Kidney glomerular epithelial cell (primary cell): ENCODE measurements at places on chromosomes 6 and 20.

- no peak for DNase-seq
Measured at GRCh38 chr20:42963796-42964195, 225.9 kb downstream of the PTPRT start.

DNA sequence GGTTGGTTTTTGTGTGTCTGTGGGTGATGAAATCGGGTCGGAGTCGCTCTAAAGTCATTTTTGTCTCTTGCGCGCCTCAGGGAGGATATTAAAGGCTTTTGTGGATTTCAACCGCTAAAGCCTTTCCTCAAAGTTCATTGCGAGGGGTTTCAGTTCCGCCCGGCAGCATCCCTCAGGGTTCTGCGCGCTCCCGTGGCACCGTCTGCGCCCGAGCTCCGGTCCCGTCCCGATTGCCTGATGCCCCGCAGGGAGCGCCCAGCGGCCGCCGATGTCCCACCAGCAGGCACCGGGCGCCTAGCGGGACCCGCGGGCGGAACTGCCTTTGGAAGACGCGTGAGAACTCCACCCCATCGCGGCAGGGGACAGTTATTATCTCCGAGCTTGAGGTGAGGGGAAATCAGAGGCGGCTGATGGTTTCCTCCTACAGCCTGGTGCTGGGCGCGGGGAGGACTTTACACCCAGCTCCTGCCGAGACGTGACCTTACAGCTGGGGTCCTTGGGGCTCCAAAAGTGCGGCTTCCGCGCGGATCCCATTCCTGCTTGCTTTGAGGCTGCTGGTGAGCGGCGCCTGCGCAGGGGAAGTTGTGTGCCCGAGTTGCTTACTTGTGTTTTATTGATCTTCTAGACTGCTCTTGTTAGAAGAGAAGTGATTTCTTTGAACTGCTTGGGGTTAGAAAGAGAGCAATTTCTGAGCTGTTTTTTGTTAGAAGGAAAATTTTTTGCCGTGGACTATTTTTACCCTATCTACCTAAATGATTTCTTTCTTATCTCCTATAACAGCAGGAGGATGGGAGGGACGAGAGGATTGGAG, 27.1 kb downstream of the ULBP1 start:
- peak; percentile 2 for DNase-seq

DNA sequence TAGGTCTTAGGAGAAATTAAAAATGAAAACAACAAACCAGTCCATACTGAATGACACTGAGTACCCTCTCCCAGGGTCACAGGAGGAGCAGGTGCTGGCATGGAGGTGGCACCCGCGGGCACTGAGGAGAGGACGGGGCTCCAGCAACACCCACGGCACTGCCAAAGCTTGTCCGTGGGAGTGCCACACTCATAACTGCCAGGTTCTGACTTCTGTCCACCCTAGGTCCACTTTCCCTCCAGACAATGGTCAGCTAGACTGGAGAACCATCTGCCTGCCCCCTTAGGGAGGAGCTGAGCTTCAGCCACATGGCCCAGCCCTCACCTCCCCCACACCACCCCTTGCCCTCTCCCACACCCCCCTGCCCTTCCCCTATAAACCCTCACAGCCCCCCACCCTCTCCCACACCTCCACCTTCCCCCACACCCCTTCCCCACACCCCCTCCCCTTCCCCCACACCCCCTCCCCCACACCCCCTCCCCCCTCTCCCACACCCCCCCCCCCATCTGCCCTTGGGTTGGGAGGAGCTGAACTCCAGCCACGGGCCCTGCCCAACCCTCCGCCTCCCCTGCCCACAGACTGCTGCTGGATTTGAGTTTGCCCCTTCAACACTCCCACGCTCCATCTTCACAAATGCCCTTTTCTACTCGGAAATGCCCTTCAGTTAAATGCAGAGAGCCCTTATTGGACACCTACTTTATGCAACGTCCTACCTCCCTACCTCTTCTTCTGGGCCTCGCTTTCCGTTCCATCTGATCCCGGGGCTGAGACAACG, 129.6 kb downstream of the TAF4 start:
- DNase-seq = no peak

DNA sequence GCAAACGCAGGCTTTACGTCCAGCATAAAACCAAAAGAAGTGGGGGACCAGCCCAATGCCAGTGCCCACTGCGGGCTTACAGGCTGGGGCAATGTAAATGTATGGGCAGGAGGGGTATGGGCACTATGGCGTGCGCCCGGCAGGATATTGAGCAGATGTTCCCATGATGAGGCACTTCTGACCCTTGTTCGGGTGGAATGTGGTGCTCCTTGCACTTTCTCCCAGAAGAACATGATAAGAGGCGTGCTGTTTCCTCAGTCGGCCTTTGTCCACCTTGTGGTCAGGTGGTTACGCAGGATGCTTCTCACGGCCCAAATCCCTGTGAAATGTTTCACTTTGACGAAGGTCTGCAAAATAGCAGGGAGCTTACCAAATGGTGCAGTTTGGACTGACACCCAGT, 4.8 kb upstream of the GPR31 start:
- no peak for DNase-seq

- DNase-seq = no peak
Measured at GRCh38 chr20:30288346-30288745, 969.1 kb upstream of the DEFB115 start.

GRCh38 chr6:87139236-87139635, 16.1 kb upstream of the ZNF292 start:
- DNase-seq = peak; percentile 57

GRCh38 chr20:41655962-41656618, 37.9 kb upstream of the CHD6 start:
- no peak for DNase-seq

- DNase-seq = no peak
Measured at GRCh38 chr6:132814716-132815570, 574 bp downstream of the RPS12 start.

- no peak for DNase-seq
Measured at GRCh38 chr6:74439123-74439811, 743.3 kb downstream of the CD109 start.

DNA sequence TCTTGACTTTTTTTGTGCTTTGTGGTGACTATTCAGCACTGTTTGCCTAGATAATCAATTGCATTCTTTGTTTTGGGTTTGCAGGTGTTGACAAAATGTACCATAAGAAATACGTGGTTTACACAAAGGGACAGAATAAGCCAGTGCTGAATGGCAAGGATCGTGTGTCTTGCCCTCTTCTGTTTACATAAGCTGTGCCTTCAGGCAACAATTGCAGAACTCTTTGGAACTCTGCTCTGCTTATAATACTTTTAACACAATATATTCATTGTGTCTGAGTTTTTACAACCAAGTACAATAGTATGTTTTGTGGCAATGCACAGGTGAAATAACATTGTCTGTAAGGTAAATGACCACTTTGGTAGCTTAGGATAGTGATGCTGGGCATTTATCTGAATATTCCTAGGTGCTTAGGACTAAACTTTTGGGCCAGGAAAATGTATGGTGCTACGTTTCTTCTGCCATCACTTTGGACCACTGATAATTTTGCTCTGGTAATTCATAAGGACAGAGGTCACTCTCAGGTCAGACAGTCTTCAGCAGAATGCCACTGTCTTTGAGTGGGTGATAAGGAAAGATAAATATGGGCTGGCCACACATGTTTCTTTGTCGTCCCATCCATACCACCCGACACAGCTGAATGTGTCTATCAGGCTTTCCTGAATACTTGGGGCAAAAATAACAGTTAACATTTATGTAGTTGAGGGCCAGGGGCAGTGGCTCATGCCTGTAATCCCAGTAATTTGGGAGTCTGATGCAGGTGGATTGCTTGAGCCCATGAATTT, 344.6 kb upstream of the IMPG1 start:
- no peak for DNase-seq

DNA sequence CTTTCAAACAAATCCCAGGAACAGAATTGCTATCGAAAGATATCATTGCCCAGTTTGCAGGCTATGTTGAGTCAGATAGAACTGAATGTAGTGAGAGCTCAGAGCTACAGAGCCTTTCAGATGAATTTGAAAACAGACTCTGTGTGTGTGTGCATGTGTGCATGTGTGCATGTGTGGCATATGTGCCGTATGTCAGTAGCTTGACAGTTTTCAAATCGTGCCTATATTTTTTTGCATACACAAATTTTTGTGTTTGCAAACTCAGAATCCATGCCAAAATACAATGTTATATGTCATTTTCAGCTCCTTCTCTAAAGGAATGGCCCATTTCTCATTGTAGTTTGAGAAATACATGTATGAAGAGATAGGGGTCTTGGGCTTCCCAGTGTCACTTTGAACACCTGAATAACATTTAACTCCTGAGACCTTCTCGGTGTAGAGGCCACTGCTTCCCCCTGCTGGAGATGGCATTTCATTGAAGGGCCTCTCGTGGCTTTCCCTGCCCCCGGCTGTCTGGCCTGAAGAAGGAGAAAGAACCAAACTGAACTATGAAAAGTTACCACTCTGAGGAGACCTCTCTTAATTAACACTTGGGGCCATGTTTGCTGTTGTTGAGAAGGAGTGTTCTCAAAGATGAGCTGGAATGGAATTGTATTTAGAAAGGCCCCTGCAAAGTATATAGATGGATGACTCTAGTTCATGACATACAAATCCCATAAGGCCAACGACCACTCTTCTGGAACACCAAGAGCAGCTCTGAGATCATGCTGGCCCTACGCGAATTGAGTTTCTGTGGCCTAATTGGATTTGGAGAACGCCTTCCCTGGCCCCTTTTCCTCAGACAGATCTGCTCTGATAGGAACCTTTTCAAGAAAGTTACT, 58.7 kb downstream of the VAPB start:
- peak; percentile 47 for DNase-seq

DNA sequence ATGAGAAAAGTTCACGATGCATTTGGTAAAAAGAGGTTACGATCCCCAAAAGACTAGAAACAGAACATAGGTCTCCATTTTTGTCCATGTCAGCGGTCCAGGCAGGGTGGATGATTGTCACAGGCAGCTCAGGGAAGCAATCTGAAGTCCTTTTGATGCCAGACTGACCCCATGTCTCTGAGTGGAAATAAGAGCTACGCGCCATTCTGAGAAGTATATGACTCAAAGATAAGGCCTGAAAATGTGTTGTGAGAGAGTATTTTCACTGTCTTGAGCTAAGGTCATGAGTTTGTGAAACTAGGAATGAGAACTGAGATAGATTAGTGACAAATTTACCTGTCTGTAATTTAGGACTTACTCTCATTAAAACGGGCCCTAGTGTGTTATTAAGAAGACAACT, 69.5 kb downstream of the LYRM4 start:
- no peak for DNase-seq

- no peak for DNase-seq
Measured at GRCh38 chr6:125296471-125296870, 5.3 kb downstream of the HDDC2 start.

GRCh38 chr20:7980332-7981046, 39.1 kb downstream of the TMX4 start:
- DNase-seq = peak; percentile 45

GRCh38 chr6:97123112-97123511, 159.9 kb downstream of the MMS22L start:
- no peak for DNase-seq

DNA sequence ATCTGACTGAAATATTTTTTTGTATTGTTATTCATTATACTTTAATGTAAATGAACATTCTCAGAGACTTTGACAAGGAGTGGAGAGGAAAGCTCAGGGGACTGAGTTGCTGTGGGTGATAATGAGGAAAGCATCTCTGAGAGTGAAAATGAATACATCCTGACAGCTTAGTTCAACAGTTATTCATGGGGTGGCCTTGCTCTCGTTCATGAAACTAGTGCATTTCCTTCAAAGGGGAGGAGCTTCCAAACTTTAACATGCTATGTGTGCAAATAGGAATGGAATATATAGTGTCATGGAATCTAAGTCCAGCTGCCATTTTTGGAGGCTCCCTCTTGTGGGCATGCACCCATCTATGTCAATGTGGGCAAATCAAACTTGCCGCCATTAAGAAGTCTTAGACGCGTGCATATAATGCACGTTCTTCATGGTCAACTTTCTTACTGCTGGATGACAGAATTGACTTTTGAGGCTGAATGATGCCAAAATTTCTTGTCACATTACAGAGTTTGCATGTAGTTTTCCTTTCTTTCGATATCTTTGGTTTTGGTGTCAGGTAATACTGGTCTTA, 124.3 kb upstream of the TMEM170B start:
- no peak for DNase-seq

GRCh38 chr20:725491-725890, 42.8 kb downstream of the SLC52A3 start:
- no peak for DNase-seq

DNA sequence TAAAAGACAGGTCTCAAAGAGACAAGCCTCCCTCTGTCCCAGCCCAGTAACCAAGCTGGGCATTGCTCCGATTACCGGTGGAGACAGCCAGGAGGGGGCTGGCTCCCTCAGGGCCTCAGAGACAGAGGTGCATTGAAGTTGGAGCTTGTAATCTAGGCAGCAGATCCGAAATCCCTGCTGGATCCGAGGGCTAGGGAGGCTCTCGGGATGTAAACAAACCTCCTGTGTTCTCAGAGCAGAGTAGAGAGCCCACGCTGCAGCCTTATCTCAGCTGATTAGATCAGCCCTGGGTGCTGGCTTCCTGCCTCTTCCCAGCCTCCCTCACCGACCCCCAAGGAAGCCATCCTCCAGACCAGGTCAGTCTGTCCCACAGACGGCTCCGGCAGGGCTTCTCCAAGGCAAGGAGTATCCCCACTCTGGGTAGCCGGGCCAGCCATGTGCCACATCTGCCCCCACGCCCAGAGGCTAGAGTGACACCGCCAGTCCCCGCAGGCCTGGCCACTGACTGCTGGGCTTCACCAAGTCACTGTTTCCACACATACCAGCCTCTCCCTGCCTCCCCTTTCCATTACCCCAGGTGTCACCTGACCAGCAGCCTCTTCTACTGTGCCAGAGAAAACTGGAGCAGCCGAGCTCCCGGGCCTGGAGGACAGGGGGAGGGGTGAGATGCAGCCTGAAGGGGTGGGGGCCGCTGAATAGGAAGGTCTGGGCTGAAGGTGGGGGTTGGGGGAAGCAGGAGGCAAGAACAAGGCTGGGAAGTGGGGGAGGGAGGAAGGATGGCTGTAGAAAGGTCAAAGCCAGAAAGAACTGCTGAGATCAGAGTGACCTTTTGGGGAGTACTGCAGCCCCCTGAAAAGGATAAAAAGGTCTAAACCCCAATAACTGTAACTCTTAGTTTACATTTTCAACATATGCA, 6.0 kb downstream of the SDC4 start:
- DNase-seq = peak; percentile 45

DNA sequence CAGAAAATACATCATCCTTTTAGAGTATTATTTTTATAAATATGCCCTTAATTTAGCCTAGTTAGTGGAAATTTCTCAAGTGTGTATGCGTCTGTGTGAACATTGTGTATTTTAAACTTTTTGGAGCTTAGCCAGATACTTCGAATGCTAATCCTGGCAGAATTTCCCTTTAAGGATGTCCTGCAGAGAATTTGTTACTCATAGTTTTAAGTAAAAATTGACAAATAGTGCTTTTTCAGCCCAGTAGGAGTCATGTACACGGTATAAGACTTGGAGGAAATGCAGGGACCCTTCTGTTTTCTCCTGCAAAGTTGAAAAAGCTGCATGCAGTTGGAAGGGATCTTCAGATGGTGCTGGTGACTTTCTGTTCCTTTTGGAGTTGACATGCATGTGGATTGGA, at the start of gene FHL5:
Gene FHL5, plus strand, starts transcription at position 243 of the 400 bp plus-strand sequence. CDS start 40,486 bp downstream, outside the sequence.
- DNase-seq = no peak

GRCh38 chr6:146389740-146390139, 153.9 kb upstream of the RAB32 start:
- DNase-seq = no peak

GRCh38 chr20:62313021-62313420, 10.2 kb downstream of the ADRM1 start:
- DNase-seq = no peak

- DNase-seq = no peak
Measured at GRCh38 chr6:89433252-89434149, 549 bp downstream of the ANKRD6 start.

- DNase-seq = no peak
Measured at GRCh38 chr6:157469378-157469777, 88.4 kb downstream of the ZDHHC14 start.
